Camera-type eye (tissue), 1 donor: ENCODE measurements at places on chromosomes 4 and X. TPM values are rescaled to one million over a fixed set of nuclear protein-coding genes. Genes with fewer than 3 reads are reported as not detected.

ZCCHC18 gene
- 8.0 TPM for total RNA-seq

GRPR gene
- total RNA-seq: 1.8 TPM

NDP gene
- 13.5 TPM for total RNA-seq

MEPE gene
- not detected for total RNA-seq

RTL3 gene
- 0.16 TPM for total RNA-seq

CWH43 gene
- 1.4 TPM for total RNA-seq
